ENCODE measurements at places on chromosomes 2 and 18. TPM values are rescaled to one million over a fixed set of nuclear protein-coding genes. Genes with fewer than 3 reads are reported as not detected.

Gene CMPK2
- total RNA-seq = 0.64 TPM

Gene NOP58
- 26.9 TPM for total RNA-seq

Gene IL36RN
- not detected for total RNA-seq

Gene DOK6
- total RNA-seq = 2.3 TPM

Data from dermis microvascular lymphatic vessel endothelial cell (primary cell).